ENCODE measurements at places on chromosomes 4 and X. TPM values are rescaled to one million over a fixed set of nuclear protein-coding genes. Genes with fewer than 3 reads are reported as not detected.

Gene PFKFB1
- under 0.01 TPM for total RNA-seq

Gene DAPP1
- 0.09 TPM for total RNA-seq

Gene BTK
- total RNA-seq, result not detected

Gene DCAF8L2
- total RNA-seq, result under 0.01 TPM

Gene PCDH11X
- not detected for total RNA-seq

Gene CCDC160
- total RNA-seq, result under 0.01 TPM

Gene RFC1
- total RNA-seq, result 43.5 TPM
